LNCaP clone FGC (cell line): ENCODE measurements at places on chromosomes 3 and 15.

DNA sequence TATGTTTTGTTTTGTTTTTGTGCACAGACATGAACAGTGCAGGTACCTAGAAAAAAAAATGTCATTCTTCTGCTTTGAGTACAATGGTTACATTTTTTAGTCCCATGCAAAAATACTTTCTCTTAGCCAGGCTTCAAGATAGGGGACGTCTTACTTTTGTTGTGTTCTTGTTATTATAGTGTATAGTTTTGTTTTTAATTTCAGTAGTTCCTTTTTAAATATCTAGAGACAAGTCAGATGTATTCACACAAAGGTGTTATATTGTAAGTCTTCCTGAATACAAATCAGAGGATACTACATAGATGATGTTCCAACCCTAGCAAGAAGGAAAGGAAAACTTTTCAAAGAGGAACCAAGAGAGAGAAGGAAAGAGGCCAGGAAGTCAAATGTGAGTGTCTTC, 28.8 kb upstream of the IGSF11 start:
- DNase-seq, result no peak

GRCh38 chr15:43086551-43086950, 19.3 kb downstream of the UBR1 start:
- DNase-seq, result no peak

DNA sequence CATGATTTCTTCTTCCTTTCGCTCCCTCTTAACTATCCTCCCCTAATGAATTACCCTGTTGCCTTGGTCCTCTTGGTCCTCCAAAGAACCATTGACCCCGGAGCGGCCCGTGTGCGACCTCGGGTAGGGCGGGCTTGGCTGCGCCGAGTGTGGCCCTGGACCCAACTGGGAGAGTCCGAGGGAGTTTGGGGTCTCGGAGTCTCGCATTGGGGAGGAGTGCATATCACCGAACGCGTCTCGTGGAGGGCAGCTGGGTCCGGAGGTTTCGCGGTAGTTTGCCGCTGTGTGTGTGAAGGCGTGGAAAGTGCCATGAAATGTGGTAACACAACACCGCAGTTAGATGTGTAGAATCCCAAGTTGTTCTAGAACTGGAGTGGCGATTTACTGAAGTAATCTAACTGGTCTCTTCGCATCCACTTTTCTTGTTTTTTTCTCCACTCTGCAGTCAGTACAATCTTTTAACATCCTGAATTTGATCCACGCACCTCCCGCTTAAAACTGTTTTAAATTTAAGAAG, 363 bp downstream of the GTF2E1 start:
- DNase-seq, result no peak

- no peak for DNase-seq
Observed at GRCh38 chr3:101279765-101280385, 40.5 kb downstream of the IMPG2 start.

DNA sequence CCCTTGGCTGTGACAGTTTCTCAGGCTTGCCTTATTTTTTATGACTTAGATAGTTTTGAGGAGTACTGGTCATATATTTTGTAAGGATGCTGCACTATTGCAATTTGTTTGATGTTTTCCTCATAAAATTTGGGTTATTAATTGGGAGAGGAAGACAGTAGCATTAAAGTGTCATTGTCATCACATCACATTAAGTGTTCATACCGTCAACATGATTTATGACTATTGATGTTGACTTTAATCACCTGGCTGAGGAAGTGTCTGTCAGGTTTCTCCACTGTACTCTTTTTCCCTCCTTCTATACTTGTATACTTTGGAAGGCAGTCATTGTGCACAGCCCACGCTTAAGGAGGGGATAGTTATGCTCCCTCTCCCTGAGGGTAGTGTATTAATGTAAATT, 26.9 kb downstream of the TRIM69 start:
- no peak for DNase-seq

GRCh38 chr3:65979162-65979561, 59.6 kb downstream of the MAGI1 start:
- no peak for DNase-seq

- DNase-seq, result no peak
Observed at GRCh38 chr3:146138902-146139301, 22.1 kb downstream of the PLOD2 start.

GRCh38 chr3:194005930-194006501, 129.9 kb upstream of the HES1 start:
- DNase-seq, result no peak

DNA sequence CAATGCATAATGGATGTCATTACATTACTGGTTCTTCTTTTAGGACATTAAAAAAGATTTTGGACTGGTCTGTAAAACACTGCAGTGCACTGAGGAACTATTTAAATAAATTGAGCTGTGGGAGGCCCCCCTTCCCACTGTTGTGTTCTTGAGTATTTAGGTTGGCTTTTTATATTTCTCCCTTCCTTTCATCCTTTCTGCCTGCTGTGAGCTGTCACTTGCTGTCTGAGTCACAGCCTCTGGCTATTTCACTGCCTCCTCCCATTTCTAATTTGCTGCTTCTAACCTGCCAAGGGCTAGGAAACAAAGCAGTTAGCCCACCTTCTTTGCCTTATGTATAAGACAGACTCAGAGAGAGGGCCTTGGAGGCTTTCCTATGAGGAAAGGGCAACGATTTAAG, 89.0 kb upstream of the FNDC3B start:
- no peak for DNase-seq

DNA sequence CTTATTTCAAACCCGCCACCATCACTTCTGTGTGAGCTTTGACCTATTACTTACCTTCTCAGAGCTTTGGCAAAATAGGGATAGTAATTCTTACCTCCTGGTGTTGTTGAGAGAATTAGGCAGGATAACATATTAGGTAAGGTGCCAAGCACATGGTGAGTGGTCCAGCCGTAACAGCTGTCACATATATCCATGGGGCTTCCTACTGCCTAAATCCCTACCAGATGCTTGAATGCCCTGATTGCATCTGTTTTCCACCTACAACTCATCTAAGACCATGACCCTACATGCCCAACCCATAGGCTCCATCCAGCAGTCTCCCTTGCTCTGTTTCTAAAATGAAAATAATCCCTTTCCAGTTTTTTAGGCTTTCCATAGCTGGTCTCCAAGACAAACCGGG, 162.3 kb upstream of the NR2E3 start:
- no peak for DNase-seq

DNA sequence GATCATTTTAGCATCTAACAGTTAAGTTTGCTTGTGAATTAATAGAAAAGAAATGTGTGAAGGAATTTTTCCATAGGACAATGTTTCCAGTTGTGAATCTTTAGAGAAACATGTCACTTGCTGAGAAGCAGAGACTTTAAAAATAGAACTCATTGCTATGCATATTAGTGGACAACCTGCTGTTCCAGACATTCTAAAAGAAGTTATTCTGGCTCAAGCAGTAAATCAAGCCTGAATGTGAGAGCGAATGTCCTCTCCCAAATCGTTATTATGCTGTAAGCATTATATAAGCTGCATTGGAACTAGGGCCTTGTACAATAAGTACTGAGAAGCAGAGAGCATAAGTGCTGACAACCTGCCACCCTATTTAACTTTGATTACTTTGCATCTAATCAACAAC, 990.9 kb downstream of the PLOD2 start:
- no peak for DNase-seq

DNA sequence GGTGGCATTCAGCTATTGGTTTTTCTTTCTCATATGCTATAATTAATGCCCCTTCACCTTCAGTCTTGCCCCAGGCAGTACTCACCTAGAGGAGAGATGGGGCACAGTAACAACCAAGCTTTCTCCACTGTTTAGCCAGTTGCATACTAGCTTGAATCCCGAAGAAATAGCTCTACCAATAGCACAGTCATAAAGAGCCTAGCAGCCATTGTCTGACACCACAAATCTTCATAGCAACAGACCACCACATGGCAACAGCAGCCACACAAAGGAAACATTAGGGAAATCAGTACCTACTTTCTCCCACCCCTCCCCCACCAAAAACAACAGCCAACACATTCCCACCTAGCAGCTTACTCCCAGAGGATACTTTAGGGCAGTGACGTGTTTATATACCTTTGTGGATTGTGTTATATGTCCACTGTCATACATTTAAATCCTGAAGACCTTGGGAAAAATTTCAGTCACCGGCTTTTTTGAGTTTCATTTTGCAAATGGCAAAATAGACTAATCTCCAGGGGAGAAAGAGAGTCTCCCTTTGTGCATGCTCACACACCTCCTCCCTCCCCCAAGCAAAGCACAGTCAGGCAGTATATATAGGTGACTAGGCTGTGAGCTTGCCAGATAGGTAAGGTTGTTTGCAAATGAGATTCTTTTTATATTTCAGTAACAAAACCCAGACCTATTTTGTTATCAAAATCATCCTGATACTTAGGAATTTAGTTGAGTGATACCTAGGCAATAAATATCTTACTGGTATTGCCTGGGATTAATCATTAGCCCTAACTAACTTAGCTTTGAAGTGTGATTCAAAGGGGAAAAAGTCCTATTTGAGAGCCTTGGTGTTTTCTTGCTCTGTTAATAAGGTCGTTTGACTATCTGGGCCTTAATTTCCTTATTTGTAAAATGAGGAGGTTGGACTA, 140.6 kb downstream of the RBPMS2 start:
- no peak for DNase-seq

DNA sequence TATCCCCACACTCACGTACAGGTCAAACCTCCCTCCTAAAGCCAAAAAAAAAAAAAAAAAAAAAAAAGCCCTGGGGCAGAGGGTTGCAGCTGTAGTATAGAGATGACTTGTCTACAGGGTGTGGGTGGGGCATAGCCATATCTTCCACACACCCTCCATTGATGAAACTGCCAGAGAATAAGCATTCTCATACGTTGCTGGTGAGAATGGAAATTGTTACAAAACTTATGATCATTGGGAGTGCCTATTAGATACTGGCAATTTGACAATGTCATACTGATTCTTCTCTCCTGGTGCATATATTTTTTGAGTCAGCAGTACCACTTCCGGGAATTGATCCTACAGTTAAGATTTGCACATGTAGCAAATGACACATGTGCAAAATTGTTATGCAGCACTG, 11.0 kb upstream of the CTNNB1 start:
- no peak for DNase-seq

DNA sequence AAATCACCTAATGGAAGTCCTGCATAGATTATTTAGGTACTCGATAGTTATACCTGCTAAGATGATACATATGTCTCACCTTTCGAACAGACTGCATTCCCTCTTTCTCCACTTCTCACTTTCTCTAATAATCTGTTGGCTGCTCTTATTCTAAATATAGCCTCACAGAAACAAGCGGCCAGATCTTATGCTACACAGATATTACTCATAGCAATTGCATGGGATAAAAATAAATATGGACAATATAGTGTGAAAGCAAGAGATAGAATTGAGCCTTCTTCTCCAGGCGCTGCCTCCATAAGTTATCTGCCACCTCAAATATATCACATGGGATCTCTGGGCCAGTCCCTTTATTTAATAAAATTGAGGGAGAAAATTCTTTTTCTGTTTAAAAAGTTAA, 29.5 kb upstream of the TGFBR2 start:
- no peak for DNase-seq

GRCh38 chr3:163983940-163984339, 1094.4 kb downstream of the SI start:
- no peak for DNase-seq

DNA sequence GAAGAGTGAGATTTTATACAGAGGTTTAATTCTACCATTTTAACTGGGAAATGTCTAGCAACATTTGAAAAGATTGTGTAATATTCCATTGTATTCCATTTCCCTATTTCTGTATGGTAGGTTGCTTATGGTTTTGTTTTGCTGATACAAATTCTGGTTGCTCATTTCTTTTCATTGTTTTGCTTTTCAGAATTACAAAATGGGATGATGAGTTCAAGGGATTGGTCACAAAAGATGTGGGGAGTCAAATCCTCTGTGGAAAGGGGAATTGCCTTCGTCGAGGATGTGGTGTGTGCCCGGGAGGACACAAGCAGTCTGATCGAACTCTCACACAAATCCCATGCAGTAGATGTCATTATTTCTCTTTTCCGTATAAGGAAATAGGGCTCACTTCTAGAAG, 18.3 kb downstream of the SLCO3A1 start:
- no peak for DNase-seq

DNA sequence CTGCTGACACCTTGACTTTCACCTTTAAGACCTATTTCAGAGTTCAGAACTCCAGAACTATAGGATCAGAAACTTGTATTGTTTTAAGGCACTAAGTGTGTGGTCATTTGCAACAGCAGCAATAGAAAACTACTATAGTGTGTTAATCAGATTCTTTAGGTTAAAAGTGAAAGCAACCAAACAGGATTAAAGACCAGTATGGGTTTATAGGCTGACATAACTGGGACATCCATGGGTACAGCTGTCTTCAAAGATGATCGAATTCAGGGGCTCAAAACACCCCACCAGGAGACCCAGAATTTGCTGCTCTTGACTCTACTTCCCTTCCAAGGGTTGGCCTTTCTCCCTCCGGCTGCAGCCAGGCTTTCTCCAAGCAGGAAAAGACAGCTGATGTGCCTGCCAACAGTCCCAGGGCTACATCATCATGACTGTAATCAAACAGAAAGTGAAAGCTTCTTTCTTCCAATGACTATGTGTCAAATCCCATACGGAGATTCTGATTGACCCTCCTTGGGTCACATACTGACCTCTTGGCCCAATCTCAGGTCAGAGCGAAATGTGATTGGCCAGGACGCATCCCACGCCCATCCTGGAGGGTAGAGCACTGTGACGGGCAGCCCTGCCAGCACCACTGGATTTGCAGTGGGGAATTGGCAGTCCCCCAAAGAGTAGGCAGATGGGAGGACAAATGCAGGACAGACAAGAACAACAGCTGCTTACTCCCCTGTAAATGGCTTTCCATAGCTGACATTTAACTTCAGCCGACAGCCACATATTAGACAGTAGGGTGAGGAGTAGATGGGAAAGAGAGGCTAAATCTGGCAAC, 51.4 kb upstream of the RNF7 start:
- DNase-seq, result no peak

DNA sequence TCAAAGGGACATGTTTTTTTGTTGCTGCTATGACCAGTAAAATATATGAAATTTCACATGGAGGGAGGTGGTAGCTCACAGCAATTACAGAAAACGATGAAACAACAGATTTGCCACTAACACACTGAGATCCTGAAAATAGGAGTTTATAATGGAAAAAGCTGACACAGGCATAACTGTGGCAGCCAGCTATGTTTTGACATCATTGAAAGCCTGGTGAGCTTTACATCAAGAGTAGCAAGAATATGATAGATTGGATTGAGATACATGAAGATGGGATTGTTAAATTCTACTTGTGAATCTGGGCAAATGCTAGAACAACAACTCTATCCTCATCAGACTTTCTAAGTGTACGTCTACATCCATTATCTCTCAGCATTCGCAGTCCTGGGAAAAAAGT, 760.7 kb downstream of the GRM7 start:
- DNase-seq, result no peak
